ENCODE measurements at places on chromosomes 5 and 9.

GRCh38 chr5:137405393-137405792 lies 93.7 kb downstream of the SPOCK1 start:
- no peak for DNase-seq

DNA sequence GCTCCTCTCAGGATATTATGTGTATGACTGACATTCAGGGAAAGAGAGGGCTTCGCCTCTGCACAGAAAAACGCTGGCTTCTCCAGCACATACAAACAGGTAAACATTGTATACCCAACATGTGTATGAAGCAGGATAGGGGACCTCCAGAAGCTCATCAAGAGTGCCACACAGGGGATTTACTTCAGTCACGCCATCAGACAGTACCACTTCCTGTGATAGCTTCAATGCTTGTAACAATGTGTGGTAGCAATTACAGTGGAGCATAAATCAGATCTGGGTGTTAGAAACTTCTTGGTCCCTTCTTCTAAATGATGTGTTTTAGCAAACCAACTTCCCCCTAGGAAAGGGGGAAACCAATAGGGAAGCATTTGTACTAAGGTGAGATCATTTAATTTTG lies 160.8 kb downstream of the TSSK1B start:
- no peak for DNase-seq

- DNase-seq: no peak
Observed at GRCh38 chr5:127961006-127961762, 122.4 kb upstream of the SLC12A2 start.

DNA sequence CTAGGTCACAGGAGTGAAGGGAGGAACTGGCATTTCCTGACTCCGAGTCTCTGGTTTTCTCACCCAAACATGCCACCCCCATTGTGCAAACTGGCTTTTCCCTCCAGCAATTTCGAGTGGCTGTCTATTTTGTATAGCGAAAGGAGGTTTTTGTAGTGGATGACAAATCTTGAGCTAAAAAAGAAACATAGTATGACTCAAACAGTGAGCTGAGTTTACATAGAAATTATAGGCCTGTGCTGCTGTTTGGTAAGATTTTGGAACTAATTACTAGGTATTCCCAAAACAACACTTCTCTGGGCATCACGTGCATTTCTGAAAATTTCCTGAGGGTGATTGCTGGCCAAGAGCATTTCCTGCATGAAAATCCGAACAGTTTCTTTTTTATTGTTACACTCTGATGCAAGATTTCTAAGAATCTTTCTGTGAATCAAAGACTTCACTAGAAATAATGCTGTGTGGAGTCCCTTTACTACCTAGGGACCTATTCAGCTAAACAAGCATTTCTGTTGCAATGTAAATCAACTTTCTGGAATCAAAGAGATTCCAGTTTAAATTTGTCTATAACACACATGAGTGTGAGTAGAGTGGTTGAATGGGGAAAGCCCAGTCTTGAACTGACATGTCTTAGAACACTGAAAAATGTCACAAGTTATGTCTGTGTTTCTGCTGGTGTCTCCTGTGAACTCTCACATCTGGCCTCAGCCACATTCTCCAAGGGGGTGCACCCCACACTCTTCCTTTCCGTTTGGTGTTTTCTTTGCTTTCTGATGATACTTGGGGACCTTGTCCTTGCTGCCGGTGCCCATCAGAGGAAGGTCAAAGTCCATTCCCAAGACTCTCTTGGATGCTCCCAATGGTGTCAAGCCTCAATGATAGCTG lies 33.3 kb upstream of the DAPK1 start:
- DNase-seq: no peak

DNA sequence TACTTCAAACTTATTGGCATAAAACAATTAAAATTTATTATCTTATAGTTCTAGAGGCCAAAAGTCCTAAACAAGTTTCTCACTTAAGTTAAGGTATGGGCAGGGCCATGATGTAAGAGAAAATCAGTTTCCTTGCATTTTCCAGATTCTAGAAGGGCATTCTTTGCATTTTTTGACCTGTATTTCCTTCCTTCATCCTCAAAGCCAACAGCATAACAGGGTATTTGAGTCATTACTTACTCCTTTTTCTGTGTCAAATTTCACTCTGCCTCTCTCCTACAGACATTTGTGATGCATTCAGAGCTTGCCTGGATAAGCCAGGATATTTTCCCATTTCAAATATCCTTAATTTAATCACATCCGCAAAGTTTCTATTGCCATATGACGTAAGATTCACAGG lies 1499.0 kb downstream of the EFNA5 start:
- DNase-seq: no peak

Data from stimulated activated CD8-positive, alpha-beta memory T cell treated with anti-CD3 and anti-CD28 coated beads, Interleukin-12 subunit alpha, Interleukin-12 subunit beta, amount 100 ng/mL, for 1 hour (primary cell).